ENCODE measurements at places on chromosomes 1 and 21. TPM values are rescaled to one million over a fixed set of nuclear protein-coding genes. Genes with fewer than 3 reads are reported as not detected.

DNA sequence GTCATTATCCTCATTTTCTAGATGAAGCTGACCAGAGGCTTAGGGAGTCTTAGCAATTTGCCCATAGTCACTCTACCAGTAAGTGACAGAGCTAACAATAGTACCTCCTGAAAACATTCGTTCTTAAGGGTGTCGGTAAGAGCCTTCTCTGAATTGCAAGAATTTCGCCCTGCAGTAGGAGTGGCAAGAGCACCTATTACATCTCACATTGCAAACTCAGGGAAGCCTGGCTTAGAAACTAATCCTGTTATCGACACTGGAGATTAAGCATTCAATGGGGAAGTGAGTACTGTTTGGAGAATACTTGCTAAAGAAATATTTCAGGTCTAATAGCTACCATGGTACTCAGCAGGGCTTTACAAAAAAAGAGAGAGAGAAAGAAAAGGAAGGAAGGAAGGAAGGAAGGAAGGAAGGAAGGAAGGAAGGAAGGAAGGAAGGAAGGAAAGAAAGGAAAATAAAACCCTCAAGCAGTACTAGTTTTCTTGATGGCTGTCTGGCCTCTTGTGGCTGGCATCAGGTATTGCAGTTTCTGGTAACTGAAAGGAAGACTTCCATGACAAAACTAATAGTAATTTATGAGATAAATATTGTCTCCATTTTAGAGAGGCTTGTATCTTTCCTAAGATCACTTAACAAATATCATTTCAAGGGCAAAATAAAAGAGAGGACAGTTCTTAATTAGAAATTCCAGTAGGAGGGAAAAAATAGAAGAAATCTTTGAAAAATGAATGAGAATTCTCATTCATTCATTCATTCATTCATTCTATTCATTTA lies 10.4 kb downstream of the C1orf226 start:
- peak; percentile 52 for ATAC-seq

DNA sequence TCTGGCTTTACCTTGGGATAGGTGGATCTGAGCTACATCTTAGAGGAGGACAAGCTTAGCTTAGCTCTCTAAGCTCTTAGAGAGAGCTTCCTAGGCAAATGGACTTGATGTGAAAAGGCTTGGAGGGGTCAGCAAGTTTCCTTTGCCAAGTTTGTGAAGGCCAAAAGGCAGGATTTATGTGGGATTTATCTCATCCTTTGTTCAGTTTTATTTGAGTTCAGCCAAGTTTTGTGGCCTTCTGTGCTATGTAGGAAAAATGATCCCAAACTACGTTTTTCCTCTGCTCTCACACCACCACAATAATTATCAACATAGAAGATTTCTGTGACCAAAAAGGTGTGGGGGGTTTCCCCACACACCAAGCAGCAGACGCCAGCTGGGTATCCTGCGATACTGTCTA lies 26.0 kb upstream of the RNF11 start:
- no peak for ATAC-seq

DNA sequence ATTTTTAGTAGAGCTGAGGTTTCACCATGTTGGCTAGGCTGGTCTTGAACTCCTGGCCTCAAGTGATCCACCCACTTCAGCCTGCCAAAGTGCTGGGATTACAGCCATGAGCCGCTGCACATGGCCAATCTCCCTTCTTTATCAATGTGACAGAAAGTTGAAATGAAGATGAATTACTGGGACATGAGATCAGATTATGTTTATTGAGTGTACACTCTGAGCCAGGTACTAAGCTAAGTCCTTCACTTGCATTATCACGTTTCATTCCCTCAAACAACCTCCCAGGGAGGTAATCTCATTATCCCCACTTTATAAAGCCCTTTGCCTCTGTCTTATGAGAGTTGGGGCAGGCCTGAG lies 6.3 kb upstream of the CHI3L2 start:
- no peak for ATAC-seq

DNA sequence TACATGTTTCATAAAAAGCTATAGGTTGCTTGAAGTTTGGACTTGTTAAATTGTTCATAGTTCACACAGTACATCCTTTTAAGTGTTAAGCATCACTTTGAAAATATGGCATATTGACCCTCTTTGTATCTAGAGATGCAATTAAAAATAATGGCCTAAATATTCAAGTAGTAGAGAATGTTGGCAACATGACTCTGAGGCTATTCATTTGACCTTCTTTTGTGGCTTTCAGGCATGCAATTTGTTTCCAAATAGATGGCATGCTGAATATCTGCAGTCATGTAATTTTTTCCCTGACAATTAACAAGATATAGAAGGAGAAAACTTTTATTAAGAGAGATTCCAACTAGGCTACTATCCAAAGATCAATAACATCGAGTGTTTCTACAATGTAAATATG lies 230.5 kb upstream of the ZRANB2 start:
- ATAC-seq, result no peak

- peak; percentile 53 for ATAC-seq
Observed at GRCh38 chr1:98045211-98045766, 124.5 kb upstream of the DPYD start.

DNA sequence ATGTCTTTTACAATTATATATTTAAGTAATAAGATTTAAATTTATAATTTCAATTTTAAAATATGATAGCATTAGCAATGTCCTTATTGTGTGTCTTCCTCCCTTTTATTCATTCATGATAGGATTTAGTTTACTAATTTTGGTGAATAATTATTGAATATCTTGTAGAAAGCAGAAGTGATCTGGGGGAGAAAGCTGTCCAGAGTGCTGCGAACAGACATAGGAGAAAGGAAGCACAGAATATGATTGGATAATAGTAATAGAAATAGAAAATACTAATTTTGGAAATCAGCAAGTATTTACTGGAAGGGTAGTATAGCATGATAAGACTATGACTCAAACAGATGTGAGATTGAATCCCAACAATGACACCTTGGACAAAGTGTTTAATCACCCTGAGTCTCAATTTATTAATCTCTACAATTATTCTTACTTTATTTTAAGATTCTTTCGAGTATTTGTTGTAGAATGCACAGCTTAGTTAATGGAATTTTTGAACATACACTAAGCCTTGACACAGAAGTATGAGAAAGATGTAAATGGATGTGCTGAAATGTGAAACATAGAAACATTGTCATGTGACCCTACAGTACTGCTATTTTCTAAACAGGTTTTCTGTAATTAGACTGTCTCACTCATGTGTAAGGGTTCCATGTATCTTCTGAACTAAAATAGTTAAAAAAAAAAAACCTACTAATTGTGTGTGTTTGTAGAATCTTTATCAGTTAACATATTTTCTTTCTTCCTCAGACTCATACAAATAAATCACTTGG lies 7.9 kb downstream of the SH3GLB1 start:
- ATAC-seq, result no peak

- peak; percentile 99 for ATAC-seq
Observed at GRCh38 chr1:227330279-227331076, 12.2 kb upstream of the CDC42BPA start.

DNA sequence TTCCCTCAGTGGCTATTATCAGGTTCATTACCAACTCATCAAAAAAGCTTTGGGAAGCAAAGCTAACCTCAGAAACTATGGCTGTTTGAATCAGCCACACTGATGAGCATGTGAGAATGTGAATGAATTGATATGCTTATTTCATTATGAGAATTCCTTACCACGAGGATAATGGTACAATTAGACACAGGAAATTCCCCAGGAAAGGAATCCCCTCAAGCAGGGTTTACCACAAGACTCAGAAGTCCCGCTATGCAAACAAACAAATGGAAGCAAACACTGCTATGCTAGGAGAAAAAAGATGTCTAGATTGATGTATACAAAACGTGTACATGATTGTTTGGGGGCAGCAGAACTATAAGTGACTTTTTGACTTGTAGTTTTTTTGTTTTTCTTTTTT lies 205.0 kb downstream of the HMCN1 start:
- no peak for ATAC-seq

DNA sequence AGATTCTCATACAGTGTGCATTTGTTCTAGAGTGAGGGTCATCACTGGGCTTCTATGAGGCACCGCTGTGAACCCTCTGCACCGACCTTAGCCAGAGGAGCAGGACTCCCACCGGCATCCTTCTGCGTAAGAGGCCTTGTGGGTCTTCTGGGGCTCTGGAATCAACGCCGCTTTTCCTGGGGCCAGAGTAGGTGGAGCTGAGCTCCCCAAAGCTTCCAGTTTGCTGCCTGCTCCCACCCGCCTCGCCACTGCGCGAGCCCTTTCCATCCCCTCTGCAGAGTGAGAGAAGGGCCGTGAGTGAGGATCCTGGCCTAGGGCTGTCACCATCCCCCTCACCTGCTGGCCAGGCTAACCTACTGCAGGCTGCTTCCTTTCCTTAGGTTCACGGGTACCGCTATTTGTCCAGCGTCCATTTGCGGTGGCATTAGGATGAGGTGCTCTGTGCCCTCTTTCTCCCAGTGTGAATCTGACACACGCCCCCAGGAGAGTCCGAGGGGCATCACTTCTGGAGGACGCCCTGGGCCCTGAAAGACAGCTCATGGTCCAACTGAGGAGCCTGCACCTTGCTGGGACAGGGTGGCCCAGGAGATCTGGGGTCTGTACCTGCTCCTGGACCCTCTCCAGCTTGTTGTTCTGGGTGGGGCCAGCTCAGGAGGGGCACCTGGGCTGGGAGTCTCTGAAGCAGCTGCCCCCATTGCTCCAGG lies 36.2 kb downstream of the UMODL1 start:
- ATAC-seq, result no peak

GRCh38 chr1:55314740-55315139 lies 99.6 kb upstream of the USP24 start:
- ATAC-seq, result no peak

DNA sequence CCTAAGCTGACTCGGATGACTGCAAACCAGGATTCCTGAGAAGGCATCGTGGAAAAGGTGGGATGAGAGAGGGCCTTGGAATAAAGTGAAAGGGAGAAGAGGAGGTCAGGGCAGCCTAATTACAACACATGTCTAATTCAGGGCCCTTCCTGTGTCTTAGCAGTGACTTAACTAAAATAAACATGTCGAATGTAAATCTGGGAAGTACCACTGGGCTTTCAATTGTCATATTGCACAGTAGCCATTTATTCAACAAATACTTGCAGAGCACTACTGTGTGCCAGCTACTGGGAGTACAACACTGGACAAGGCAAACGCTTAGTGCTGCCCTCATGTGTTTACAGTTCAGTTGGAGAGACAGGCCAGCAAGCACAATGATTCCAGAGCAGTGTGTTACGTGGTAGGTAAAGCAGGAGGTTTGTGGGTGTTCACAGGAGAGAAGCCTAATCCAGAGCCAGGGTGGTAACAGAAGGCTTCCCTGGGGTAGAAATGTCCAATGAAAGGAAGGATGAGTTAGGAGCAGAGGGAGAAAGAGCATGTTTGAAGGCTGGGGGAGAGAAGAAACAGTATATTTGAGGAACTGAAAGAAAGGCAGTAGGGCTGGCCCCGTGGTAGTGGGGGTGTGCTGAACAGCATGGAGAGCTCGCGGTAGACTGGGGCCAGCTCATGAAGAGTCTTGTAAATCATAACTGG lies 38.0 kb upstream of the RASAL2 start:
- ATAC-seq, result no peak

DNA sequence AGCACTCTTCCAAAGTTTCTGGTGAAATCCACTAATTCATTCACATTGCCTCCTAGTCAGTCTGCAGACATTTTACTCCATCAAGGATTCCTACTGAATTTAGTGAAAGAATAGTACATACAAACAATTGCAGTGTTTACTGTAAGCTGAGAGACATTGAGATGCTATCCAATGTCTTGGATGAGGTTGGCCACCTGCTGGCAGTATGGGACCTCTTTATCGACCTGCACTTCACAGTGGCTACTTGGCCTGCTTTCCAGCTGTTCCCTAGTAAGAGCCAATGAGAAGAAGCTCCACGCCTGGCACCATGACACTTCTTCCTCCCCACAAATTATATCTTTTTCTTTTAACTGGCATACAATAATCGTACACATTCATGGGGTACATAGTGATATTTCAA lies 51.5 kb upstream of the LRIF1 start:
- ATAC-seq, result no peak

GRCh38 chr1:209587789-209588188 lies 4.3 kb downstream of the CAMK1G start:
- no peak for ATAC-seq

DNA sequence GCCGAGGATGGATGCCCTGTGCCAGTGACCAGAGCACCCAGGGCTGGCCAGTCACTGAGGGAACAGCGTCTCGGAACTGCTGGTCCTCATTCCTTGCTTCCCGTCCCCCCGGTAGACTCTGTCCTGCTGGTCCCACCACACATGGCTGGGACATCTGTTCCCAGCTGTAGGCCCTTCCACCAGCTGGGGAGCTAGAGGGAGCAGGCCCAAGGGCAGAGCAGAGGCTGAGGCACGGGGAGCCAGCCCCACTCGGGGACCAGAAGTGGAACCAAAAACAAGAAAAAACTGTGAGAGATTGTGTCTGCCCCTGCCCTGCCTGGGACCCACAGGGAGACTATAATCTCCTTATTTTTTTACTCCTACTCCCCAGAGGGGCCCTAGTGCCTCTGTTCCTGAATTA lies 23.8 kb downstream of the ATP8B2 start:
- ATAC-seq, result no peak

GRCh38 chr1:48236716-48237470 lies 14.4 kb downstream of the SLC5A9 start:
- ATAC-seq, result peak; percentile 48

DNA sequence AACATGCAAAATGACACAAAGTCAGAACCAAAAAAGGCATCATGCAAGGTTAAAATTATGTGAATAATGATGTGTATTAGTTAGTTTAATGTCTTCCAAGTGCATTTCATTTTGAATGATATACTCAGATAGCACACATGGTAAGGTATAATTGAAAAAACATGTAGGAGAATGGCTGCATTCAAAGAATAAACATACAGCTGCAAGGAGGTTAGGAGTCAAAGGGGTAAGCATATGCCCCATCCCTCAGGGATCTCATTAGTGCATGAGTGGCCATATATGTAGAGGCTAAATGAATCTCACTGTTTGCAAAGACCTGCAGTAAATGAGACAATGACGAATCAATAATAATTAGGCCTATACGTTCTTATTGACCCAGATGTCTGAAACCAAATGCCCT lies 179.7 kb upstream of the HOOK1 start:
- no peak for ATAC-seq

DNA sequence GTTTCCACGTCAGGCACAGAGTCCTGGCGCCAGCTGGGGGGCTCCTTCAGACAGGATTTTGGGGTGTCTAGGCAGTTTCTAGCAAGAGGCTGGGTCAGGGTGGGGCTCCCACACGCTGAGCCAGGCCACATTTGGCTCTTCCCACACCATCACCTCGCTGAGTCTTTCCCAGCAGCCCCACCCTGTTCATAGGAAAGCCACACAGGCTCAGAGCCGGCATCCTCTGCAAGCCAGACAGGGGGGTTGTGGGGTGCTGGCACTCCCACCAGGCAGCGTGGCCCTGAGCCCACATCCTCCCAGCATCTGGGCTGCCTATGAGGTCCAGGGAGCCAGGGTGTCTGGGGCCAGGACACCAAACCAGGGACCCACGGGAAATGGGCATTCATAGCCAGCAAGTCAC lies 2.8 kb upstream of the GPR153 start:
- no peak for ATAC-seq

DYNLT5 gene
- 0.50 TPM for total RNA-seq

NBPF4 gene
- total RNA-seq, result not detected

TMEM61 gene
- not detected for total RNA-seq

TSSK3 gene
- 1.5 TPM for total RNA-seq

ANGPTL3 gene
- 1.2 TPM for total RNA-seq

PCP4L1 gene
- 0.41 TPM for total RNA-seq

RGS4 gene
- 23.3 TPM for total RNA-seq

All from motor neuron (in vitro differentiated cells).